H1 (cell line): ENCODE measurements at places on chromosomes 16 and 17.

DNA sequence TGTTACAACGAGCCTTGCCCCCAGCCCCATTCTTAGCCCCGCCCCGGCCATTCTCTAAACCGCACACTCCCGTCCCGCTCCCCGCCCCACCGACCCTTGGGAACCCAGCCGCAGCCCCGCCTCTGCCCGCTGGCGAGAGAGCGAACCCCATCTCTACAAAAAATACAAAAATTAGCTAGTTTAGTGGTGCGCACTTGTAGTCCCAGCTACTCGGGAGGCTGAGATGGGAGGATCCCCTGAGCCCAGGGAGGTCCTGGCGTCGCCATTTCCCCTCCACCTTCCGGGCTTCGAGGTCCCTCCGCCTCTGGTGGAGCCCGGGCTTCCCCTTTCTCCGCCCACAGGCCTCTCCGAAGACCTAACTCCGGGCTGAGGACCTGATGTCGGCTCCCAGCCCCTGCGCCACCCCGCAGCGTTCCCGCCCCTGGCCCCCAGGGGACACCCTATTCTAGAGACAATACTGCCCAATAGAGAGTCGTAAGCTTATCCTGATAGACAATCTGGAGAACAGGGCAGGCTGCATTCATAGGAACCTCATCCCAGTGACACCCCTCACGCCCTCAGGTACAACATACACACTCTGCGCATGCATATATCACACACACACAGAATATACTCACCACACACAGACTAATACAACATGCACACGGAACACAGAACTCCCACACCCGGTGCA lies 480 bp upstream of the PROCA1 start:
- peak; percentile 85 for DNase-seq
- peaks cover 16% of the 10 kb centered on the region for H3K36me3 ChIP-seq
- peaks cover 4% of the 10 kb centered on the region for H3K4me1 ChIP-seq

DNA sequence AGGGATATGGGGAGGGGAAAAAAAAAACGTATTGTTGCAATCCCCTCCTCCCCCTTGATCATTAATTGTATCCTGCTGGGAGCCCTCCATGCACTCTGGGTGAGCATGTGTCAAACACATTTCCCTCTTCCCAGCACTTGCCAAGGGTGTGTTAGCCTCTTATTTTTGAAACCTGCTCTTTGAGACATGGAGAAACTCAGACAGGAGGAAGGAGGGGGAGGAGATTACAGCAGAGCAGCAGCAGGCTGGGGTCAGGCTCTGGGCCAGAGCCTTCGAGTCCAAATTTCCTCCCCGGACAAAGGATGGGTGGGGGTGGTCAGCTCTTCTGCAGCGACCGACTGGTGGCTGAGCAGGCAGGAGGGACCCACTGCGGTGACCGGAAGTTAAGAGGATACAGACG lies 64.7 kb downstream of the SOX9 start:
- no peak for DNase-seq
- no peak overlapping the region for H3K27ac ChIP-seq
- H3K4me1 ChIP-seq: peaks cover 12% of the 10 kb centered on the region
- no peaks in the 10 kb centered on the region for H3K27me3 ChIP-seq

GRCh38 chr17:5615476-5615875 lies 31.2 kb upstream of the NLRP1 start:
- no peak overlapping the region for H3K4me3 ChIP-seq
- no peak overlapping the region for H3K27ac ChIP-seq
- no peaks in the 10 kb centered on the region for H3K4me1 ChIP-seq
- no peak for DNase-seq
- no peaks in the 10 kb centered on the region for H3K36me3 ChIP-seq
- H3K27me3 ChIP-seq: no peaks in the 10 kb centered on the region

GRCh38 chr17:64262198-64262999 lies 661 bp downstream of the TEX2 start:
- no peaks in the 10 kb centered on the region for H3K36me3 ChIP-seq
- DNase-seq: peak; percentile 54
- peaks cover 8% of the 10 kb centered on the region for H3K27me3 ChIP-seq
- H3K4me3 ChIP-seq: peak overlapping the region; percentile 97

DNA sequence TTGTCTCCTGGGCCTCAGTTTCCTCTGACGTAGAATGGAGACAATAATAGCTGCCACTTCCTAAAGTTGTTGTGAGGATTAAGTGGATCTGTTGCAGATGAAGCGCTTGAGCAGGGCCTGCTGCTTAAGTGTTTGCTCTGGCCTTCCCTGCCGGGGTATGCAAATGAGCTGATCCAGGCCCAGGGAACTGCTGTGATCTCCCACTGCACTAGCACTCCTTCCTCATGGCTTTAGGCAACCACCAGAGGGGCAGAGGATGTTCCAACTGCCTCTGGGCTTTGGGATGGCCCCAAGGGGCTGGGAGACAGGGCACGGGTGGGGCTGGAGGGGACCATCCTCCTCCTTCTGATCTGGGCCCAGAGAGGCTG lies 6.2 kb downstream of the SBK1 start:
- peaks cover 25% of the 10 kb centered on the region for H3K4me1 ChIP-seq
- no peaks in the 10 kb centered on the region for H3K27me3 ChIP-seq
- H3K36me3 ChIP-seq: no peaks in the 10 kb centered on the region
- no peak overlapping the region for H3K27ac ChIP-seq

DNA sequence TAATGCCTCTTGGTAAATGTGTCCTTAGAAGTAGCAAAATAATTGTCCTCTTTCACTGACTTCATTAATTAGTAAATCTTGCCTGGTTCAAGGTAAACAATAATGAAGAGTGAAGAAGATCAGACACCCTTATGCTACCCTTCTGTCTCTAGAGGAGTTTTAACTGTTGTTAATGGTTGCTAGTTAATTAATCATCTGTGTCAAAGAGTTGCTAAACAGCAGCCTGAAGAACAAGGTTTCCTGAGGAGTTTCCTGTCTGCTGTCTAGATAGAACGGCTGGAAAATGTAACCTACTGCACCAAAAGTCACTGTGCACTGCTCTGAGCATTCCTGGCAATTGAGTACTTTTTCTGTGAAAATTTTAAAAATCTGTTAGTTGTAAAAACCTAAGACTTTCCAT lies 131.3 kb downstream of the NLK start:
- 0 out of 2 replicates have a peak overlapping the region, but pooled peaks have one; percentile 1 for H3K27ac ChIP-seq
- no peak for DNase-seq
- H3K27me3 ChIP-seq: no peaks in the 10 kb centered on the region
- peaks cover 3% of the 10 kb centered on the region; the same call in 1 of the 2 replicates for H3K36me3 ChIP-seq
- no peak overlapping the region for H3K4me3 ChIP-seq

GRCh38 chr16:54720259-54720658 lies 210.4 kb upstream of the IRX5 start:
- H3K4me1 ChIP-seq: no peaks in the 10 kb centered on the region
- no peak overlapping the region for H3K4me3 ChIP-seq
- no peak for DNase-seq
- no peak overlapping the region for H3K27ac ChIP-seq

DNA sequence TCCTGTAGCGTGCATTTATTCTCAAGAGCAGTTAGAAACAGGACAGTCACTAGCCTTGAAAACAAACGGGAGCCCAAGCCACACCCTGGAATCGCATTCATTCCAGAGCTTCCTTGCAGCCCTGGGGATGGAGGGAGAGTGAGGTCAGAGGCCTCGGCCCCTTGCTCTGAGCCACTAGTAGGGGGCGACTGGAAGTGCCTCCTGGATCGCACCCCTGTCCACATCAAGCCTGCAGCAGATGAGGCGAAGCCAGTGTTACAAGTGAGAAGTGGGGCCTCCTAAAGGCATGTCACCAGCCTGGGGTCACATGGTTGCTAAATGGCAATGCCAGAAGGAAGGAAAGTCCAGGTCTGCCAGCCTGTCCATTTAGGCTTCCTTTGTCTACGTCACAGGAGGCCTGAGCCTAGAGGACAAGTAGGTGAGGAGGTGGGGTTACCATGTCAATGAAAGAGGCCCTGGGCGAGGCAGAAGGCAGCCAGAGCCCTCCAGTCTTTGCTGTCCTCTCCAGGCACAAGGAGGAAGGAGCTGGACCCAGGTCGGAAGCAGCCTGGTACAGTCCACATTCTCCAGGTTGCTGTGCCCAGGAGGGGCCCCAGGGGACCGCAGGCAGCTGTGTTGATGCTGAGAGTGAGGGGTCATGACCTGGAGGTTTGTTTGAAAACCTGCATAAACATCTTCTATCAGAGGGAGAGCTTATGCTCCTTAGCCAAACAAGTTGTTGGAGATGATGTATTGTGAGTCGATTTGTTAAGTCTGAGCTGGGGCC lies 3.0 kb upstream of the RCVRN start:
- no peak overlapping the region for H3K27ac ChIP-seq
- no peaks in the 10 kb centered on the region for H3K4me1 ChIP-seq
- DNase-seq: no peak
- no peaks in the 10 kb centered on the region for H3K36me3 ChIP-seq
- no peak overlapping the region for H3K4me3 ChIP-seq
- no peaks in the 10 kb centered on the region for H3K27me3 ChIP-seq

DNA sequence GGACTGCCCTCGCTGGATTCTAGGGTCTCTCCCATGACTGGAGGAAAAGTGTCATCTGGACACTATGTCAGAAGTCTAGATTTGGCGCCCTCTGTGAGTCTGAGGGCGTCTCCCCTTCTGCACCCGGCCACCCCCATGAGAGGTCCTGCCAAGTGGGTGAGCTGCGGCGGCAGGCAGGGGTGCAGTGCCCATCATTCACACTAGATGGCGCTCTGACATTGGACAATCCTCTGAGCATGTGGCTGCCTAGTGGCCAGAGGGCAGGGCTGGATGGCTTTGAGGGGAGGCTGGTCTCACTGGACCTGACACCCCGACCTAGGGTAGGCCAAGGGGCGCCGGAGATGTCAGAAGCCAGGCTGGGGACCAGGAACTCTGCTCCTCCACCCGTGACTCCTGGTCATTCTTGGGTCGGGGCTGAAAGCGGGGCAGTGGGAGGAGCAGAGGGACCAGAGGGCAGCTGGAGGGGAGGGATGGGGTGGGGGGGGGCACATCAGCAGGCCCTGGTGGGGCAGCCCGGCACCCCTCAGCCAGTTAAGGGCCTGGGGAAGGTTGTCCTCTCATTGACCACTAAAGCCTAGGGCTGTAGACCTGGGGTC lies 28.0 kb downstream of the MRM1 start:
- H3K27me3 ChIP-seq: no peaks in the 10 kb centered on the region; the same call in 1 of the 2 replicates
- H3K27ac ChIP-seq: no peak overlapping the region
- H3K4me1 ChIP-seq: peaks cover 28% of the 10 kb centered on the region
- DNase-seq: peak; percentile 64
- H3K4me3 ChIP-seq: no peak overlapping the region

GRCh38 chr17:68489919-68490318 lies 22.3 kb upstream of the PRKAR1A start:
- no peaks in the 10 kb centered on the region for H3K27me3 ChIP-seq
- no peak overlapping the region for H3K27ac ChIP-seq
- no peak overlapping the region for H3K4me3 ChIP-seq
- no peaks in the 10 kb centered on the region for H3K36me3 ChIP-seq
- H3K4me1 ChIP-seq: no peaks in the 10 kb centered on the region
- no peak for DNase-seq

DNA sequence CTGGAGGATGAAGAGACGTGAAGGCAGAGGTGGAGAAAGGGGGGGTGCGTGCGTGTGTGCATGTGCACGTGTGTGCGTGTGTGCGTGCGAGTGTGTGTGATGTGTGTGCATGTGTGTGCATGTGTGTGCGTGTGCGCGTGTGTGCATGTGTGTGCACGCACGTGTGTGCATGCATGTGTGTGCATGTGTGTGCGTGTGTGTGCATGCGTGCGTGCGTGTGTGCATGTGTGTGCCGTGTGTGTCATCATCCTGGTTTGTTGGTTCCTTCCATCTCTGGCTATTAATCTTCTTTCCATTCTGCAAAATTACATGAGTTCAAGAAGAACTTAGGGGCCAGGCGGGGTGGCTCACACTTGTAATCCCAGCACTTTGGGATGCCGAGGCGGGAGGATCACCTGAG lies 17.0 kb upstream of the RPL38 start:
- no peak for DNase-seq
- no peaks in the 10 kb centered on the region for H3K36me3 ChIP-seq
- no peak overlapping the region for H3K4me3 ChIP-seq

DNA sequence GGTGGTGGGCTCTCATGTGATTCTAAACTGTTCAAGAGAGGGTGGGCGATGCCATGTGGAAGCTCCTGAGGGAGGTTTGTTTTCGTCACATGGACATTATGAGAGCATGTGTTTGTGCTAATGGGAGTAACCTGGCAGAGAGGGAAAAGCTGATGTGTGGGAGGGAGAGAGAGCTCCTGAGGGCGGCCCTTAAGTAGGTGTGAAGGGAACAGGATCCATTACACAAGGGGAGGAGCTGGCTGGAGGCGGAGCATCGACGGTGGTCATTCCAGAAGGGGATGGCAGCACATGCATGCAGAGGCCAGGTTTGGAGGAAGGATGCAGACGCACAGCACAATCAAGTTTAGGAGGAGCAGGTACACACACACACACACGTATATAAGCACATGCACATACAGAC lies 197.5 kb downstream of the RPTOR start:
- no peak overlapping the region for H3K27ac ChIP-seq
- H3K4me3 ChIP-seq: no peak overlapping the region
- H3K27me3 ChIP-seq: no peaks in the 10 kb centered on the region
- H3K4me1 ChIP-seq: no peaks in the 10 kb centered on the region
- DNase-seq: no peak
- no peaks in the 10 kb centered on the region for H3K36me3 ChIP-seq

DNA sequence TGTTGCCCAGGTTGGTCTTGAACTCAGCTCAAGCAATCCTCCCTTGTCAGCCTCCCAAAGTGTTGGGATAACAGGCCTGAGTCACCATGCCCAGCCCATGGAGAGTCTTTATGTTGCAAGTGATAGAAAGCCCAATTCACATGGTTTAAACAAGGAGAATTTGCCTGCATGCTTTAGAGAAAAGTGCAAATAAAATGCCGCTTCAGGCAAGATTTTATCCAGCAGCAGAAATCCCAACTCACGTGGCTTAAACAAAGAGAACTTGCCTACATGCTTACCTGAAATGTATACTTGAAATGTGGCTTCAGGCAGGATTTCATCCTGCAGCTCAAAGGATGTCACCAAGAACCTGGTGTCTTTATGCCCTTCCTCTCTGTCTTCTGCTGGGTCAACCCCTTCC lies 28.8 kb upstream of the XYLT2 start:
- no peaks in the 10 kb centered on the region; the same call in 1 of the 2 replicates for H3K4me1 ChIP-seq
- H3K27ac ChIP-seq: no peak overlapping the region
- H3K4me3 ChIP-seq: no peak overlapping the region
- no peaks in the 10 kb centered on the region for H3K36me3 ChIP-seq

DNA sequence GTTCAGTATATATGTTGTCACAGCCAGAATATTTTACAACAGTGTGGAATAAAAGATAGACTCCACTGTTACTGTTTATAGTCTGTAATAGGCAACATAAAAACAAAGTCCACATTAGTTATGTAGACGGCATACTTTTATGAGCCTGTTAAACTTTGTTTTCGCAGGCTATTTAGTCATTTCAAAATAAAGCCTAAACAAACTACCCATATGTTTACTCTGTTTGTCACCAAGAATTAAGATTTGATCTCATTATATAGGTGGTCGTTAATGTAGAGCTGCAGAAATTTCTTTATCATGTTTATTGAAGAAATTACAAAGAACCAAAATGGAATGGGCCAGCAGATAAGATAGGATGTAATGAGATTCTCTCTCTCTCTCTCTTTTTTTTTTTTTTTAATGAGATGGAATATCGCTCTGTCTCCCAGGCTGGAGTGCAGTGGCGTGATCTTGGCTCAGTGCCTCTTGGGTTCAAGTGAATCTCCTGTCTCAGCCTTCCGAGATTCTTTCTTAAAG lies 943.8 kb upstream of the SOX9 start:
- no peak overlapping the region for H3K27ac ChIP-seq
- no peaks in the 10 kb centered on the region for H3K27me3 ChIP-seq
- no peak for DNase-seq
- no peak overlapping the region for H3K4me3 ChIP-seq
- H3K36me3 ChIP-seq: no peaks in the 10 kb centered on the region
